ENCODE measurements at places on chromosomes 16 and 17. TPM values are rescaled to one million over a fixed set of nuclear protein-coding genes. Genes with fewer than 3 reads are reported as not detected.

DNA sequence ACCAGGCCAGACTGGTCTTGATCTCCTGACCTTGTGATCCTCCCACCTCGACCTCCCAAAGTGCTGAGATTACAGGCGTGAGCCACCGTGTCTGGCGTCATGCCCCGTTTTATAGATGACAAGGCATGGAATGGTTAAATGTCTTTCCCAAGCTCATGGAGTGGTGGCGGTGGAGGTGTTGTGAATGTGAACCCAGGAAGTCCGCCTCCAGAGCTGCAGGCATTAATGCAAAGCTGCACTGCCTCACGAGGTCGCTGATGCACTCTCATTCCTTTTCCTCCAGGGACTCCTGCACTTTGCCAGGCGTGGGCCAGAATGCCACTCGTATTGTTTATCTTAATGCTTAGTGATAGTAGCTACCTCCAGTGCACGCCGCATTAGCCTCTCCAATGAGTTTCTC is 149.6 kb downstream of the WWOX start:
- peak; percentile 47 for DNase-seq

- no peak for DNase-seq
These were observed 4.2 kb downstream of the LDAF1 start for GRCh38 chr16:21162661-21163151.

DNA sequence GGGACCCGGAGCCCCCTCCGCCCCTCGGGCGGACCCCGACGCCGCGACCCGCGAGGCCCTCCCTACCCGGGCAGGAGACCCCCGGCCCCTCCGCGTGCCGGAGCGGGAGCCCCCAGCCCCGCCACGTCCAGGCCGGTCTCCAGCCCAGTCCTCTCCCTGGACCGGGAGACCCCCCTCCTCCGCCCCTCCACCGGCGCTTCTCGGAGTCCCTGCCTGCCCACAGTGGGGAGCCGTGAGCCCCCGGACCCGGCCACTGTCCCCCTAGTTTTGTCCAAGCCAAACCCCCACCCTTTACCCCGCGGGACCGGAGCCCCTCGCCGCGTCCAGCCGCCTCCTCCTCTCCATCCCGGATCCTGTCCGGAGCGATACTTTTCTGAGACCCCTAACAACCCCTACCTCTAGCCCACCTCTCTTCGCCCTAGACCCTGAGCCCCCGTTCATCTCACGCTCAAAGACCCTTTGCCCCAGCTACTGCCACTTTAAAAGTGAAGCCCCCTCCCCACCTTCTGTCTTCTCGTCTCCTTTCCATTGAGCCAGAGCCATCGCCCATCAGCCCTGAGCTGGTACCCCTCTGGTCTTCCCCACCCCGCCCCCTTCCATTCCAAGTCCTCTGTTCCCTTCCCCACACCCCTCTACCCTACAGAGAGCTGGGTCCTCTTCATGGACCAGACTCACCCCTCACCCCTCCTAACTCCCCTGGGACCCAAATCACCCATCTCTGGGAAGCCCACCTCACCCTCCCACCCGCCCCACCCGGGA is 1.0 kb downstream of the NECAB2 start:
- DNase-seq = no peak

DNA sequence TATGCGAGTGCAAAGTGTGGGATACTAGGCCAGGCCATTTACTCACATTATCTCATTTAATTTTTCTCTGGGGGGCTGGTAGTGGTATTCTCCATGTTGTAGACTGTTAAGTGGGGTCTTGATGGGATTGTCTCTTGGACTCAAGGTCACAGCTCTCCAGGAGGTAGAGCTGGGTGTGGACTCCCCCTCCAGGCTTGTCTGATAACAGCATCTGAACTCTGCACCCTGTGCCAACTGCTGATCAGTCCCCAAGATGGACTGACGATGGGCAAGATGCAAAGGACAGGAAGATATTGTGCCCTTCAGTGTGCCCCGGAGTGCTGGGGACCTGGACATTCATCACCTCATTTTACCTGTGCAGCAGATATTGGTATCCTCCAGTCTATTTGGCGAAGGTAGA is 147.8 kb downstream of the MSI2 start:
- no peak for DNase-seq

DNA sequence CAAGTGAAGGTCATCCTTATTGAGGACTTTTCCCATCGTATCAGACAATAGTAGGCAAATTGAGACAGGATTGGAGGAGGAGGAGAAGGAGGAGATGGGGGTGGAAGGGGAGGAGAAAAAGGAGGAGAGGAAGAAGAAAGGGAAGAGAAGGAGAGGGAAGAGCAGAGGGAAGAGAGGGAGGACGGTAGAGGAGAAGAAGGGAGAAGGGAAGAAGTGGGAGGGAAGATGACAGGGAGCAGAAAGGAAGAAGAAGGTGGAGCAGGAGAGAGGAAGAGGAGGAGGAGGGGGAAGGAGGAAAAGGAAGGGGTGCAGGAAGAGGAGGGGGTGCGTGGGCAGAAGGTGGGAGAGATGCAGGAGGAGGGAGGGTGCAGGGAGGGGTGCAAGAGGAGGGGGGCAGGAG is 26.0 kb downstream of the ABCC6 start:
- DNase-seq = no peak

- DNase-seq = no peak
These were observed 9.5 kb upstream of the TEKT3 start for GRCh38 chr17:15350777-15351477.

- DNase-seq = peak; percentile 77
These were observed 14.3 kb downstream of the PIEZO1 start for GRCh38 chr16:88770461-88771293.

DNA sequence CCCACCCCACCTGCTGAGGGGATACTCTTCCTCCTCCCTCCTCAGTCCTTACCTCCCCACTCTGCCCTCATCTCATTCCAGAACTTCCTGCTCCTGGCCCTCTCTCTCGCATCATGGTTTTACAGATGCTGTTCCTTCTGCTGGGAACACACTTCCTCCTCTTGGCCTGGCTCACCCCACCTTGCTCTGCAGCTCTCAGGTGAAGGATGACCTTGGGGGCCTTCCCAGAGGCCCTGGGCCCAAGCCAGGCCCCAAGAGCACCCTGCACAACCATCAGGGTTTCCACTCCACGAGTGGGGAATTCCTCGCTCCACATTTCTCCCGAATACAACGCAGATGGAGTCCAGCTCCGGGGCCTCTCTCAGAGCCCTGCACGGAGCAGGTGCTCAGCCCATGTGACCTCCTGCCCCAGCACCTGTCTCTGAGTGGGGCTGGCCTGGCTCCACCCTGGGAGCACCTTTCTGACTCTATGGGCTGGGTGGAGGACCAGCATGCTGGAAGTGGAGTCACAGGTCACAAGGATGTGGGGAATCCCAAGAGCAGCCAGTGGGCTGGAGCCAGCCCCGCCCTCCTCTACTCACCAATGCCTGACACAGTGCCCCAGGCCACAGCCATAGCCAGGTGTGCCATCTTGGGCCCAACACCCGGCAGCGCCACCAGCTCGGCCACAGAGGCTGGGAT is 4.5 kb downstream of the NTHL1 start:
- no peak for DNase-seq

GRCh38 chr16:13342675-13343074 is 441.3 kb downstream of the SHISA9 start:
- DNase-seq = no peak

DNA sequence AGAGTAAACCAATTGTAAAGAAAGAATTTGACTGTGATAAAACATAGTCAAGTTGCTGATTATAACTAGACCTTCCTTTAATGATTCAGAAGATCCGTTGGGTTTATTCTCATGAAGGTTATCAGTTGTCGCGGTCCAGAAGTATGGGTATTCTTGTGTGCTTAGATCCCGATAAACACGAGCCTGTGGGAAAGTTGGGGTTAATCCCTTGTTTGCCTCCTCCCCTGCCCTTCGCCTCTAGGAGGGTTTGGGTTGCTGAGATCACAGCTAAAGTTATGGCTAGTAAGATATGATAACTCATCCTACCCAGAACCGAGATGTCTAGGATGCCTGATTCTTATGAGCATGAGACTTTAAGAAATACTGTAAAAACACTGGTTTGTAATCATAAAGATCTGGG is 66.8 kb downstream of the GPRC5B start:
- no peak for DNase-seq

The OR3A3 gene
- polyA plus RNA-seq = 0.05 TPM

All from left renal cortex interstitium (tissue), 4 donors.